HepG2 (cell line): ENCODE measurements at places on chromosomes 3 and 15. TPM values are rescaled to one million over a fixed set of nuclear protein-coding genes. Genes with fewer than 3 reads are reported as not detected.

GRCh38 chr3:100295089-100295488 lies 34.3 kb downstream of the TBC1D23 start:
- DNase-seq, result no peak

- DNase-seq, result no peak
Observed at GRCh38 chr15:90883526-90883975, 753 bp upstream of the FES start.

Gene SLC27A2
- total RNA-seq, result 12.3 and 23.4 TPM in 2 replicates

Gene TTC21A
- 0.31 and 0.39 TPM in 2 replicates for total RNA-seq

DNA sequence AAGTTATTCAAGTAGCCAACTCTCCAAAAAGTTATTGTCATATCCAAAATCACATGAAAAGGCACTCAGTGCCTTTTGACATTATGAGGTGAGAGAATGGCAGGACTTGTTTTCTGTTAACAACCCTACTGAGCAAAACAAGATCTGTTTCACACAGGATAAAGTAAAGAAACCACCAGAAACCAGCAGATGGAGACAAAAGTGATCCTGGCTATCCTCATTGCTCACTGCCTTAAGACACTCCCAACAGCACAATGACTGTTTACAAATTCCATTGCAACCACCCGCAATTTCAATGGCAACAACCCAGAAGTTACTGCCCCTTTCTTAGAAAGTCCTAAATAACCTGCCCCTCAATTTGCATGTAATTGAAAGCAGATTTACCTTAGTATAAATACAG lies 352.6 kb upstream of the NDN start:
- DNase-seq, result no peak

- no peak for DNase-seq
Observed at GRCh38 chr3:12180218-12180617, 21.5 kb upstream of the TIMP4 start.

DNA sequence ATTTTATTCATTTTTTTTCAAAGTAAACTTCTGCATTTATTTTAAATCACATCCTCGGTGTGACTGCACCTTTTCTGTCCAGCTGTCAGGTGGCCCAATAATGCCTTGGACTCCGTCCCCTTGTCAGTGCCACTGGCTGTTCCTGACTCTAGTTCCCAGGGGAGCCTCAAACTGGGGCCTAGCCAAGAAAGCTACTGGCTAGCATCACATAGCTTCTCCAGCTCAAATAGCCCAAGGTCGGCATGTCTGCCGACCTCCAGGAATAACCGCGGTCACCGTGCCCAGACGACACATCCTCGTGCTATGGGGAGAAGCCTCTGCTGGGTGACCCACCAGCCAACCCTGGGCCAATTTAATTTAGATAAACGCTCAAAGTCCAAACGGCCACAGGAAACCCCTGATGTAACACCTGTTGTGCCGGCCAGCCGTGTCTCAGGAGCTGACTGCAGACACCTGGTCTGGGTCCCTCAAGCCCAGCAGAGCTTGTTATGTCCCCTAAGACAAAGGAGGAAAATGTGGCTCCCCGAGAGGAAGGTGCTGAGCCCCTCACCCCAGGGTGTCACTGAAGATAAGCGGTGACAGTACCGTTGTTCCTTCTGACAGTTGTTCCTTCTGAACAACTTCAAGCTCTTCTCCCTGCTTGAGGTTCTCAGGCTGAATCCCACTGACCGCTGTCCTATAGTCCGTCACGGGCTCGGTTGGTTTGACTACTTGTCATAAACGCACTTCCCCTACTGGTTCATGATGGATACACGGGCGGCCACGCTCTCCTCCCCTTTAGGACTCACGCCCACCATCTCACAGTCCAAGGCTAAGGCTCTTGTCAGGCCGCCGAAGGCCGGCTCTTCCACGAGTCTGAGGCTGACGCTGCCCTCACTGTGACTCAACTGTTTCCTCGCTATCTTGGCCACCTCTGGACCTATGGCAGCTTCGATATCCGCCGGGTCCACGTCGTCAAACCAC lies 126.2 kb downstream of the KLF13 start:
- DNase-seq, result no peak

DNA sequence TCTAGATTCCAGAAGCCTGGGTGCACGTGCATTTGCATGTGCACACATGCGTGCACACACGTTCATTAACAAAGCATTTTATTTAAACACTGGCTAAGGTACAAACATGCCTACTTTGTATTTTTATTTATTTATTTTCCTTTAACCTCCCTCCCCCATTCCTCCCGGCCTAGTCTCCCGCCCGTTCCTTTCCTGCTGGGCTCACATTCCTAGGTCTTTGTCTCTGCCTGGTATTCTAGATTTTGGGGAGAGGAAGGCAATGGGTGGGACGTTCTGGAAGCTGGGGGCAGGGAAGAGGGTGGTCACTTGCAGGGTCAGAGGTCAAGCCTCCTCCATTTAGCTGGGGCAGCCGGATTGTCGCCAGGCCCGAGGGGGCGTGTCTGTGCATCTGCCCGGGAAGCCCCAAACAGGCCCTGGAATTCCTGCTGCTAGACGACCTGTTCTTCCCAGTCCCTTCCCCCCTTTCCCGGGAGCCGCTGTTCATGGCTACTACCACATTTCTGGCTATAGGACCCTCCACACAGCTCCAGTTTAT lies 51.8 kb downstream of the TRIM71 start:
- DNase-seq, result no peak

DNA sequence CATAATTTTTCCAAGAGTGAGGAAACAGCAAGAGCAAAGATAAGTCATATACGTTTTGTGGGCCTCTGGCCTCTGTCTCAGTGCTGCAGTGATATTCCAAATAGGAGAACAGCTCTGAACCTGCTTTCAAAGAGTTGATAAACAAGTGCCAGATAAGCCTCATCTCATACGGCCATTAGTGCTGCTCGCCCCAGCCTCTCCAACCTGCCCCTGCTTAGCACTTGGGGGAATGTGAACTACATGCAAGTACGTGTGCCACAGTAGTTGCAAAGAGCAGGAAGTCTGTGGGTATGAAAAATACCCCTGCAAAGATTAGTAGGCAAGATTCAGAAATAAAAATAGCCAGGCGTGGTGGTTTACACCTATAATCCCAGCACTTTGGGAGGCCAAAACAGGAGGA lies 14.0 kb downstream of the DAPK2 start:
- DNase-seq, result no peak

Gene IMPG2
- total RNA-seq, result 0.02 TPM in 1 of 2 replicates, not detected in the other

DNA sequence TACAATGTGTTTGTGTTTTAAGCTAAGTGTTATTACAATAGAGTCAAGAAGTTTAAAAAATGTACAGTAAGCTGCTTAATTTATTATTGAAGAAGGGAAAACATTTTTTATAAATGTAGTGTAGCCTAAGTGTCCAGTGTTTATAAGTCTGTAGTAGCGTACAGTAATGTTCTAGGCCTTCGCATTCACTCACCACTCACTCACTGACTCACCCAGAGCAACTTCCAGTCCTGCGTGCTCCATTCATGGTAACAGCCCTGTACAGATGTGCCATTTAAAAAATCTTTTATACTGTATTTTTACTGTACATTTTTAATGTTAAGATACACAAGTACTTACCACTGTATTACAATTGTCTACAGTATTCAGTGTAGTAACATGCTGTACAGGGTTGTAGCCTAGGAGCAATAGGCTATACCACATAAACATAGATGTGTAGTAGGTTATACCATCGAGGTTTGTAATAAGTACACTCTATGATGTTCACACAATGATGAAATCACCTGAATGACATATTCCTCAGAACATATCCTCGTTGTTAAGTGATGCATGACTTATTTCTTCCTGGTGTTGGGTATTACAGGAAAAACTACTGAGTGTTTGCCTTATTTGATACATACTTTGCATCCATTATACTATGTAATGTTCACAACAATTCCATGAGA lies 156.6 kb upstream of the NUDT16 start:
- DNase-seq, result no peak

GRCh38 chr15:51280838-51281237 lies 57.6 kb downstream of the CYP19A1 start:
- DNase-seq, result no peak

Gene UBE2E2
- 0.77 and 0.81 TPM in 2 replicates for total RNA-seq

- no peak for DNase-seq
Observed at GRCh38 chr3:143339451-143339850, 219.9 kb downstream of the CHST2 start.

Gene SPSB4
- not detected in 2 replicates for total RNA-seq

- peak; percentile 41 for DNase-seq
Observed at GRCh38 chr15:40379853-40380252, 2.7 kb upstream of the KNSTRN start.

DNA sequence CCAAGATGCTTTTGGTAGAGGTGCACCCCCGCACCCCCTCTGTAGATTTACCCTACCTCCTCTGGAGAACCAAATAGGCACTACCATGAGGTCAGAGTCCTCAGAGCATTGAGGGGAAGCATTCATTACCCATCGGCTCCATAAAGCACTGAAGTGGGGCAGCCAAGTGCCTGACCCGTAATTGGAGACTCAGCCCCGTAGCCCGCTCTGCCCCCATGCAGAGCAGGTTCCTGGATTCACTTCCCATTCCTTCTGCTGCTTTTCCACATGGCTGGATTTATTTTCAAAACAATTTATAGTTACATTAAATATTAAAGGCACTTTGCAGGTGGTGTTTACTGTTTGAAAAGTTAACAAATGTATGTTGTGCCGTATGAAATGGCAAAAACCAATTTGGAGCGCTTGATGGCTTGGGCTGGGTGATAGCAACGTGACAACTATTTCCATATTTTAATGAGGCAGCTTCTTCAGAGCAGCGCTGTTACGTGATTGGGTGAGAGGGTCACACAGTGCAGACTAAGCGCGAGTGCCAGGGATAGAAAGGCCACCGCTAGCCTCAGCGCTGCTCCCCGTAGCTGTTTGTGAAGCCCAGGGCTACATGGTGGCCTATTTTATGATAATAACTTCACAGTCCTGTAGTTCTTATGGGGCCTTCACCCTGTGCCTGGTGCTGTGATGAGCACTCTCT lies 373.8 kb upstream of the PROK2 start:
- DNase-seq, result no peak

Gene NDN
- not detected in 2 replicates for total RNA-seq

Gene ZNF502
- total RNA-seq, result not detected in 2 replicates
